NCI-H774 (cell line): ENCODE measurements at places on chromosomes 11 and 22.

GRCh38 chr11:119937412-119937811, 200.5 kb downstream of the TRIM29 start:
- DNase-seq, result no peak

GRCh38 chr22:17928391-17928790, 96.0 kb downstream of the MICAL3 start:
- no peak for DNase-seq

DNA sequence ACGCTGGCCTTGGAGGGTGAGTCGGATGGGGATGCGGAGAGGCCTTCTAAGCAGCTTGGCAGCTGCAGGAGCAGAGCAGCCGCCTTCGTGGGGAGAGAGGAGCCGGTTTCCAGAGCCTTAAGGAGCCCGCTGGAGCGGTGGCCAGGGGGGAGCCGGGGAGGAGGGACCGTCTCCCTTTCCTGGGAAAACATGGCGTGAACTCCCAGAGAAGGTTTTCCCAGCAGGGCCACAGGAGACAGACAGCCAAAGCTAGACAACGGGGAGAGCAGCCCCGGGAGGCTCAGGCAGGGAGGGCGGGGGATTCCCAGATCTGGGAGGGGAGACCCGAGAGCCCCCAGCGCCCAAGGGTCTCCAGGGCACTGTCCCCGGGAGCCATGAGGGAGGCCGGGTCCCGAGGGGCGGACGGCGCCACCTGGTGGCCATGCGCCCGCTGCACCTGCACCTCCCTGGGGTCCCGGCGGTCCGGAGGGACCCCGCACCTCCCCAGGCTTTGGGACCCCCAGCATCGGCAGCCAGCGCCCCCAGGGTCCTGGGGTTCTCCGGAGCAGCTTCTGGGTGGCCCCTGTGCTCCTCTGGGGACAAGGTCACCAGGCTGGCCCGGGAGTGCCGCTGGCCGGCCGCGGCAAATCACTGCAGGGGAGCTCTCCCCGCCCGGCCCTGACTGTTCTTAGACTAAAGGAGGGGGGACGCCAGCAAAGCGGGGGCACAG, 2.4 kb upstream of the SYT8 start:
- DNase-seq, result no peak

DNA sequence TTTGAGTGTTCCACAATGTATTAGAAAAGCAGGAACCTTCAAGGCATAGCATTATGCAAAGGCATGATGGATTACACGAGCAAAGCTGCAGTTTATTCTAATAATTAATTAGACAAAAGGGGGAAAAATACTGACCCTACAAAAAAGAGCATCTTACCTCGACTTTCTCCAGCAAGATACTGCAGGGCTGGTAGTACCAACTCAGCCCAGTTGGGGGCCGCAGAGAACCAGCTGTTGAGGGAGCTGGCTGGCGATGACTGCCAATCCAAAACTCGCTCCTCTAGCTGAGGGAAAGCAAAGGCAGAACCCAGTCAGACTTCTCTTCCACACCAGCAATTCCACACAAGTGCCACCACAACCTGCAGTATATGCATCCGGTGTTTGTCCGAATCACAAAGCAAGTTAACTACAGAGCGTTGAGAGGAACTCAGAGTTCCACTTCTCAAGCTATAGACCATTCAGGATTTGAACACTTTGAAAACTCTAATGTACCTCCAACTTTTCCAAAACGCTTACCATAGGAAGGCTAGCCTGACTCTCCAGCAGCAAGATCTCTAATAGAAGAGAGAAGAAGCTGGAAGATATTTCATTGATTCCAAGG, 13.7 kb downstream of the NFRKB start:
- no peak for DNase-seq

DNA sequence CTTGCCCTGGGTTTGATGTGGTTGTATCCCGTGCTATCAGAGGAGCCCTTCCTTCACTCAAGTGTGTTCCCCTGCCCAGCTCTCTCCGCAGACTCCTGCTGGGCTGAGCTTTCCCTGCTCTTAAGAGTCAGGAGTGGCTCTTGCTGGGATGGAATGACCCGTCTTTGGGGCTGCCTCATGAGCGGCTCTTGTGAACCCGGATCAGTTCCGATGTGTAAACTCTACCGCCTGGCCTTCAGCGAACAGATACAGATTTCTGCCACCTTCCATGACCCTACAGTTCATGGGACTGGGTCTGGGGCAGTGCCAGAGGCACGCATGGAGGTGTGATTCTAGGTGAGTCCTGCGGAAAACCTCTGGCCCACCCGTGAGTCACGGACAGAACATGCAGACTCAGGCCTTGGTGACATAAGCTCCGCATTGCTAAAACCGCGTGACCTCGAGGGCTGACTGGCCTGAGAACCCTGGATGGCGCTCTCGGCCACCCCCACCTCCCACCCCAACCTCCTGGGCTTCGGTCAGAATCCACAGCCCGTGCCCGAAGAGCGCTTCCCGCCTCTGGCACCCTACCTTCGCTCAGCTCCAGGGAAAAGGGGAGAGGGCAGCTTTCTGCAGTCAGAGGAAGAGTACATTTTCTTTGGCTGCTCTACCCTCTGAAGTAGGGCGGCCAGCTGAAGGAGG, 1.3 kb upstream of the ZBTB16 start:
- no peak for DNase-seq

DNA sequence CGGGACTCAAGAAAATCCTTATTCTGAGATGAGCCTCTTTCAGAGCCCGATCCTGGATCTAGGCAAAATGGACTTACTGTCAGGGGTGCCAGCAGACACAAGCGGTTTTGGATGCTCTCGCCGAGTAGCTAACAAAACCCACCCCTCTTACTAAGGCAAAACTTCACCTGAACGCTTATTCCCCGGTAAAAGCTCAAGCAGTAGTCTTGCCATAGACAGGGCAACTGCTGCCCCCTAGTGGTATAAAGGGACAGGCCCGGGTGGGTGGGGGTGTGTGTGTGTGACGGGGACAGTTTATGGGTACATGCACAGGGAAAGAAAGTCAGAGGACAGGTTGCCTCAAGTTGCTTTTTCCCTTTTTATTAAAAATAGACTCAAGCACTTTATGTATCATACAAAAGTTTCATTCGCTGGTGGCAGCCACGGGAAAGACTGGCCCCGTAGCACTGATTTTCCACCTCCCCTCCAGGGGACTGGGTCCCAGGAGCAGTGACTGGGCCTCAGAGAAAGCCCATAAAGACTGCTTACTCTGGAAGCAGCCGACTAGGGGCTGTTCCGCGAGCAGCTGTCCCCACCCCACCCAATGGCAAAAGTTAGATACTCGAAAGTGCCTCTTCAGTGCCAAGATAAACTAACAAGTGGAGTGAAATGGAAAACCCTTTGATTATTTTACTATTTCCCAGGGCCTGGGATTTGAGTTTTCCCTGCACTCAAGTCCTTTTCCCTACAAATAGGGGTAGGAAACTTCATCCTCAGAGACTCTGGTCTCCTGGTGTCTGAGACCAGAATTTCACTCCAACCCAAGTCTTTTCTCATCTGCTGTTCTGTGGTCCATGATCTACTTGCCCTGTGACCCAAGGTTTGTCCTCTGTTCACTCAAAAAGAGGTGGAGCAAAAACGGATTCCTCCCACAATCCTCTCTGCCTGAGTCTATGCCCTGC, 4.7 kb downstream of the YPEL4 start:
- peak; percentile 40 for DNase-seq

- DNase-seq, result no peak
Measured at GRCh38 chr11:74494916-74495315, 1.4 kb upstream of the LIPT2 start.

- no peak for DNase-seq
Measured at GRCh38 chr11:18012122-18012905, 533 bp downstream of the SERGEF start.

DNA sequence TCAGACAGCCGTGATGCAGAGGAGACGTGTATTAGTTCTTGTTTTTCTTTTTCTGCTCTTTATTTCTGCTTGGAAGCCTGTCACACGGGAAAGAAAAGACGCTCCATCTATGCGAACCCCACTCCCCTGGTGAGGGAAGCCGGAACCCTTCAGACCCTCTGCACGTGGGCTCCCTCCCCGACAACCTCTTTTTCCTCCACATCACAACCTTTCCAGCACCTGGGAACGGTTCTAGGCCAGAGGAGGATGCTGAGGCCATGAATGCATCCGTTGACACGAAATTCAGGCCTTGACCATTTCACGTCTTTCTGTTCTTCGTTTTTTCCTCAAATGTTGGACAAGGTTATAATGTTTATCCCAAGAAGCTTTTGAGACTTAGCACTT, 85.3 kb upstream of the WNT7B start:
- no peak for DNase-seq

DNA sequence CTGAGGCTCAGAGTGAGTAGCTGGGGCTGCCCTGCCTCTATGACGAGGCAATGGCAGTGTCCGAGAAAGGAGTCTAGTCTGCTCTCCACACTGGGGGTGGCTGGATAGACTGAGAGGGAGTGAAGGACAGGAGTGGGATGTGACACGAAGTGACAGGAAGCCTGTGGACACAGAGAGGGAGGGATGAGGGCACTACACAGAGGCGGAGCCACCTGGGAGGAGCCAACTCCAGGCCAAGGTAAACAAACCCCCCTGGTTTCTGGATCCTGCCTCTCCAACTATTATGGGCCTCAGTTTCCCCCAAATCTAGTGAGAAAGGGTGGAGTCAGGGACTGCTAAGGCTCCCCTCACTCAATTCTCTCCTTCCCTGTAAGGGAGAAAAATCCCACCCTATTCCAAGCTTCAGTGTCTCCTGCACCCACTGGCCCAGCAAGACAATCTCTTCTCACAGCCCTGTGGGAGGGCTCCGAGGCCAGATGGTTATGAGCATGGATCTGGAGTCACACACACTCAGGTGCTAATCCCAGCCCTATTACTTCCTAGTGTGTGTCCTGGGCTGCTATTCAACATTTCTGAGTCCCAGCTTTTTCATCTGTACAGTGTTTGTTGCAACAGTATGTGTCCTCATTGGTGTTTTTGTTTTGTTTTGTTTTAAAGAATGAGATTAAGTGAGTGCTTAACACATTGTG, 24.9 kb downstream of the ASPHD2 start:
- DNase-seq, result no peak

DNA sequence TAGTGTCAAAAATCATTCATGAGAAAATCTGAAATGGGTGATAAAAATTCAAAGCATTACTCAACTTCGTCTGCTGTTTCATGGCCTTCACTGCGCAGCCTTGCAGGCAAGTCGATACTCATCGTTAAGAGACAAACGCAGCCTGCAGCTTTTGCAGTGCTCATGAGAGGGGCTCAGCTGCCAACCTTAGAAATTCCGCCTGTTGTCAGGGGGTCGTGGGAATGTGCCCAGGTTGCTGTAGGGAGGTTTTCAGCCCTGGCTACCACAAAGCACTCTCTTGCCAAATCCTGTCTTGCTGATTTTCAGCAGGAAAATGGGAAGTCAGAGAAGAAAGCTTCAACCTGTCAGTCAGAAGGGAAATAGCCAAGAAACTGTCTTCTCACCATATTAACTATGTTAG, 25.4 kb upstream of the GRAMD1B start:
- DNase-seq, result no peak

DNA sequence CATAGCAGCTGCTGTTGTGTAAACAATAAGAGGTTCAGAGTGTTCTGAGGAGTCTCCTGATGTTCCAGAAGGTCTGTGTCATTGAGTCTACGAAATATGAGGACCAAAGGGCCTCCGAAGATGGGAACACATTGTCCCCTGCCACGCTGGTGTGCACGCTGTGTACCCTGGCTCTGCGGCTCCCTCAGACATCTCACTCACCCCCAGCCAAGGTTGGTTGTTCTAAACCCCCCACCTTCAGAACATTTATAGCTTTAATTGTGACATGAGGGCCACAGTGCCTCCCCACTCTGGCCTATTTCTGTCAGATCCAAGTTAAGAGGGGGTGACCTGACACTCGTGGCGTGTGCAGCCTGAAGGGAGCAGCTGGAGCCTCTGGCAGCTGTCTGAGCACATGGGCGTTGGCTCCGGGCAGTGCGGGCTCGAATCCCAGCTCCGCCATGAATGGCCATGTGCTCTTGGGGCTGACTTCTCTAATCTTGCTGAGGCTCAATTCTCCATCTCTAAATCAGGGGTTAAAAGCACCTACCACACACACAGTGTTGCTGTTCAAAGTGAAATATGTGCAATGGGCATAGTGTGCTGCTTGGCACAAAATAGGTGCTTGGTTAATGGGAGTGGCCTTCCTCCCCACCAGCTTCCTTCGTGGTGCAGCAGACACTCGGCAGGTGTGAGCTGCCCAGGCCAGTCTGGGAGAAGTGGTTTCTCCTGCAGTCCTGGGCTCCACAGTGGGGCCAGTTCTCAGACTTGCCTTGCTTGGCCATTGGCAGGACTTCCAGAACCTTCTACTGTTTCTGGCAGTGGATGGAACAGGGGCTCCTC, 39.7 kb upstream of the MICAL2 start:
- no peak for DNase-seq

DNA sequence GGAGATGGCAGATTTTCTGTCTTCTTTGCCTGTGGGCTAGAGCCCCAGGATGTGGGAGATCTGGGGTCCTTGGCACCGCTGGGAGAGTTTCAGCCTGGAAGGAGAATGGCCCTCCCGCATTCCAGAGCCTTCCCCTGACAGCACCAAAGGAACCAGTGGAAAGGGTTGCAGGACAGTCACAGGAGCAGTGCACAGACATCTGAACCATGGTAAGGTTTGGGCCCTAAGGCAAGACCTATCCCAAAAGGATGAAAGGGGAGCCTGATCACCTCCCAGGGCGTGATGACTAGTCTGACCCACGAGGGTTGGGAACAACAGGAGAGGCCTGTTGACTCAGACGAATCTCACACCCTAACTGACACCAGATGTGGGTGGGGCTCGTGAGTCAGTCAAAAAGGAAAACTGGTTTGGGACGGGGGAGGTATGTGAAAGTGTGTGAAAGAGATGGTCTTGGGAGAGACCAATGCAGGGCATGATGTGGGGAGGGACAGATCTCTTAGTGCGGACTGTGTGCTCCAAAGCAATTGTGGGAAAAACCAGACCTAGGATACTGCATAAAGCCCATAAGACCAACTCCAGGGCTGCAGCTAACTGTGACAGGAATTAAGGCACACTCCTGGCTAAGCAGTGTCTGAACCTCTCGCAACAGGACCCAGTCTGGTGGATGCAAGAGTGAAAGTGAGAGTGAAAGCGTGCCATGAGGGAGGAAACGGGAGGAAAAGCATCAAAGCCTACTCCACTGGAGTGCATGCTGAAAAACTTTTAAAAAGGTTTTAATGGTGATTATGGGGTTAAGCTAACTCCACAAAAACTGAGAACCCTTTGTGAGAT, 39.1 kb upstream of the GLYAT start:
- no peak for DNase-seq
